NCI-H774 (cell line): ENCODE measurements at places on chromosomes 16 and 17.
A peak's percentile ranks its signal among the peaks of the same experiment; 100 is the strongest.

DNA sequence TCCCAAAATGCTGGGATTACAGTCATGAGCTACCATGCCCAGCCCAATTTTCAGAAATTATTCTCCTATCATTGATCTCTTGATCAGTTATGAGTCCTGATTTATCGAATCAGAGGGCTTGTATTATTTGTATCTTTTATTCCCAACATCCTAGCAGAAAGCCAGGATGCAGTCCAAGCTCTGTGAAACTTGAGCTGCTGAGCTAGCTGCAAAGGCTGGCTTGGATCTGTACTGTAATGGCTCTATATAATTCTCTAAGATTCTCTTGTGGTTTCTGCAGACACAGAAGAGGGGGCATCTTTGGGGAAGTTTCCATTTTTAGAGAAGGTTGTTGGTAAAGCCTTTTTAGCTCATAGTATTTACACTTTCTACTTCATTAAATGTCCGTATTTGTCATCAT lies 227.1 kb downstream of the MAP2K4 start:
- no peak for DNase-seq

- DNase-seq: no peak
Measured at GRCh38 chr17:66843627-66844026, 8.7 kb downstream of the CACNG5 start.

- DNase-seq: no peak
Measured at GRCh38 chr17:76735586-76736348, 1.4 kb downstream of the SRSF2 start.

DNA sequence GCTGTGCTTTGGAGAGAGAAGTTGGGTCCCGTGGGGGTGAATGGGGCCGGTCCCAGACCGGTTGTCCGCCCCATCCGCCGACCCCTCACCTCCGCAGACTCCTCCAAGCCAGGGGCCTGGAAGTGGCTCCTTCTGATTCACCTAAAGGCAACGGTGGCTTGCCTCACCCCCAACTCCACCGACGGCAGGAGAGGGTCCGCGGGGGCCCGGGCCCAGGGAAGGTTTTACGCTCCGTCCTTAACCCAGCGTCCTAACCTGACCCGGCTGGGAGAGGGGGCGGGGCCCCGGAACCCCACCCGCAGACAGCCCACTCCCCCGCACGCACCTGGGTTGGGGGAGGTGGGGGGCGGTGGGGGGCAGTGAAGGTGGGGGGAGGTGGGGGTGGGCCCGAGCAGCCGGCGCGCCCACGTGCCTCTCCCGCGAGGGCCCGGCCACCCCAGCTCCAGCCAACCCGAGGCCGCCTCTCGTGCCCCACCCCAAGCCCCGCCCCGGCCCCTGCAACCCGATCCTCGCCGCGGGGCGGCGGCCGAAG lies 12.7 kb upstream of the CD300A start:
- DNase-seq: peak; percentile 89

DNA sequence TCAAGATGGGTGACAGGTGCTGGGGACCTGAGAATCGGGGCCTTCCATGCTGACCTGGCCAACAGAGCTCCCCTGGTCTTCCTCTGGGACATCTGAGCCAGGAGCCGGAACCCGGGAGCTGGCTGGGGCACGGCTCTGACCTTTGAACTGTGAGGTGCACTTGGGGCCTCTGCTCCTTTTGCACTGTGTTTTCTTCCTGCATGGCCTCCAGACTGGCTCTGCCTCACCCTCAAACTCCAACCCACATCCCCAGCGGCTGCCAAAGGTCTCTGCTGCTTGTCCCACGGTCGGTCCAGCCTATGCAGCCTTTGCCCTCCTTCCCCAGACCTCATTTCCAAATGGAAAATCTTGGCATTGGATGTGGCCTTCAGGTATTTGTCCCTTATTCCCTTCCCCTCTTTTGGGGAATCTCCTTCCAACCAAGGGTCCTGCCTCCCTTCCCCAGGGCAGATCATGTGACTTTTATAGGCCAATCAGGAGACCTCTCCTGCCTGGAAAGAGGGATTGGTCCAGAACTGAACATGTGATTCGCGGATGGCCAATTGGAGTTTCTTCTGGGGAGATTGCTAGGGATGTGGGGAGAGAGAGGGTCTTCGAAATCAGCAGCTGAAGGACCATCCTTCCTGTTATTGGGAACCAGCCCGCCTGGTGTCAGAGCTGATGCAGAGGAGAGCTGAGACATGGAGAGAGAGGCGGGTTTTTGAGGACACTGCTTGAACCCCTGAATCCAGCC lies 117.9 kb downstream of the CYLD start:
- no peak for DNase-seq
